H9 (cell line): ENCODE measurements at places on chromosomes 16 and 17. TPM values are rescaled to one million over a fixed set of nuclear protein-coding genes. Genes with fewer than 3 reads are reported as not detected.

The NEURL4 gene
- total RNA-seq: 54.8 and 55.4 TPM in 2 replicates

The ABCA9 gene
- total RNA-seq: not detected in 2 replicates

The TMEM114 gene
- total RNA-seq: 0.33 and 1.2 TPM in 2 replicates

The CCDC154 gene
- total RNA-seq: 1.3 and 2.0 TPM in 2 replicates

The CRHR1 gene
- total RNA-seq: 0.42 and 0.52 TPM in 2 replicates

The GPRC5C gene
- total RNA-seq: 15.2 and 15.5 TPM in 2 replicates

The PLEKHH3 gene
- total RNA-seq: 21.4 and 22.3 TPM in 2 replicates

The WFIKKN1 gene
- total RNA-seq: 8.3 and 8.7 TPM in 2 replicates

The SPEM2 gene
- total RNA-seq: not detected in 2 replicates

The NOXO1 gene
- total RNA-seq: 1.3 and 1.7 TPM in 2 replicates

The MYH8 gene
- total RNA-seq: not detected in 2 replicates

The WNT9B gene
- 0.70 and 0.77 TPM in 2 replicates for total RNA-seq

The SRL gene
- total RNA-seq: not detected in 2 replicates

The USP43 gene
- total RNA-seq: 5.2 and 5.5 TPM in 2 replicates

The ITGAL gene
- total RNA-seq: not detected in 2 replicates

The CDH11 gene
- 4.9 and 5.4 TPM in 2 replicates for total RNA-seq

The SREBF1 gene
- total RNA-seq: 76.2 and 81.9 TPM in 2 replicates

The CEP295NL gene
- 0.42 and 0.66 TPM in 2 replicates for total RNA-seq

The PRPF8 gene
- 402 and 408 TPM in 2 replicates for total RNA-seq

The TMEM106A gene
- total RNA-seq: 3.7 and 4.5 TPM in 2 replicates

The PRSS22 gene
- 1.9 and 2.4 TPM in 2 replicates for total RNA-seq

The GAST gene
- total RNA-seq: not detected in 2 replicates

The XAF1 gene
- not detected in 2 replicates for total RNA-seq

The SLFN11 gene
- total RNA-seq: 0.55 and 0.90 TPM in 2 replicates

The CD300E gene
- not detected in 2 replicates for total RNA-seq

The CSH2 gene
- not detected in 2 replicates for total RNA-seq

The GDE1 gene
- total RNA-seq: 47.7 and 48.6 TPM in 2 replicates

The PEMT gene
- 63.2 and 63.5 TPM in 2 replicates for total RNA-seq

The PLA2G10 gene
- total RNA-seq: 1.0 and 2.2 TPM in 2 replicates

The SEC14L5 gene
- total RNA-seq: 3.2 and 4.1 TPM in 2 replicates

The ABCC12 gene
- 0.09 TPM in 1 of 2 replicates, not detected in the other for total RNA-seq

The PPY gene
- total RNA-seq: 0.59 TPM in 1 of 2 replicates, not detected in the other

The CCL1 gene
- not detected in 2 replicates for total RNA-seq

The GPR139 gene
- 0.22 TPM in 1 of 2 replicates, not detected in the other for total RNA-seq

The DVL2 gene
- total RNA-seq: 82.9 and 84.1 TPM in 2 replicates

The KRT25 gene
- total RNA-seq: not detected in 2 replicates

The CHAD gene
- total RNA-seq: 0.46 and 0.57 TPM in 2 replicates

The LITAF gene
- 249 and 265 TPM in 2 replicates for total RNA-seq

The TBC1D3K gene
- total RNA-seq: not detected in 2 replicates

The TRPV3 gene
- 0.63 and 1.2 TPM in 2 replicates for total RNA-seq

The HS3ST3B1 gene
- 2.8 and 2.9 TPM in 2 replicates for total RNA-seq

The SLC5A11 gene
- total RNA-seq: 0.15 and 0.22 TPM in 2 replicates

The TAT gene
- 0.09 TPM in 1 of 2 replicates, not detected in the other for total RNA-seq

The CES5A gene
- not detected in 2 replicates for total RNA-seq
